K562 (cell line): ENCODE measurements at places on chromosomes 11 and 22.

- no peak for DNase-seq
These were observed 10.9 kb downstream of the INS start for GRCh38 chr11:2149864-2150847.

DNA sequence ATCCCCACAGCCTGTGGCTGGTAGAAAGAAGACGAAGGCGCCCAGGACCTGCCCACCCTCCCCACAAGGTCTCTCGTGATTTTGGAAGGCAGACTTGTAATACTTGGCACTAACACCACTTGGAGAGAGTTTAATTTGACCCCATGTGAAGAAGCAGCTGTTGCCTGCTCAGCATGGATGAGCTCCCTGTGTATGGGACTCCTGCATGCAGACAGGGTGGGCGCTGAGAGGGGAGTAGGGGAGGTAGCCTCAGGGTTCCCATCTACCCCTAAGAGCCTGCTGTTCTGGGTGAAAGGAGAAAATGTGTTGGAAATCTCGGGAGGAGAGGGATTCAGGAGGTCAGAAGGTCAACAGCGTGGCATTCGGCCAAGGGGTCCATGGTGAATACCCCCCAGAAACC is 625.9 kb downstream of the TBC1D22A start:
- DNase-seq = no peak

DNA sequence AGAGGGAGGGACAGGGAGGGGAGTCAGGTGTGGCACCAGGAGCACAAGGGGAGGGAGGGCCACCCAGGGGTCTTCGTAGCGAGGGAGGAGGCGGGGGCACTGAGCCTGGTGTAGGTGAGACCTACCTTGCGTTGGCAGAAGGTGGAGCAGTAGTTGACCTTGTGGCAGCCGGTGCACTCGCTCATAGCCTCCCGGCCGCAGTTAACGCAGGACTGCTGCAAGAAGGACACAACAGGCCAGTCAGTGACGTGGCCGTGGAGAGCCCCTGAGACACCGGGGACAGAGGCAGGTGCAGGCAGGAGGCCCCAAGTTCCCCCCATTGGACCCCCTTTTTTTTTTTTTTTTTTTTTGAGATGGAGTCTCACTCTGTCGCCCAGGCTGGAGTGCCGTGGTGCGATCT is 16.8 kb downstream of the DRD4 start:
- no peak for DNase-seq

DNA sequence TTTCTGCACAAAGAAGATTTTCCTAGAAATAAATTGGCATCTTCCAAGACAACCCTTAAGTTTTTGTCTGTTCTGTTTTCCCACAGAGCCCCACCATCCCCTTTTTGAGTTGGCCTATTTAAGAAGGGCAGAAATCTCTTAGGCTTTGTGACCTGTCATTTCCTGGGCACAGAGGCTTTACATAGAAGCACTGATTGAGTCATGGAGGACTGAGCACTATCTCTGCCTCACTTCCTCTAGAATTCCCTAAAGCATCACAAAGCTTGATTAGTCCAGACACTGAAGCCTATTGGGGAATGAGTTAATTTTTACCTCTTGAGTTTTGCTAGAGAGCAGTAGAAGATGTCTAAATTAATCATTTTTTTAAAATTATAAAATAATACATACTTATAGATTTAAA is 25.4 kb downstream of the TRIM44 start:
- no peak for DNase-seq

DNA sequence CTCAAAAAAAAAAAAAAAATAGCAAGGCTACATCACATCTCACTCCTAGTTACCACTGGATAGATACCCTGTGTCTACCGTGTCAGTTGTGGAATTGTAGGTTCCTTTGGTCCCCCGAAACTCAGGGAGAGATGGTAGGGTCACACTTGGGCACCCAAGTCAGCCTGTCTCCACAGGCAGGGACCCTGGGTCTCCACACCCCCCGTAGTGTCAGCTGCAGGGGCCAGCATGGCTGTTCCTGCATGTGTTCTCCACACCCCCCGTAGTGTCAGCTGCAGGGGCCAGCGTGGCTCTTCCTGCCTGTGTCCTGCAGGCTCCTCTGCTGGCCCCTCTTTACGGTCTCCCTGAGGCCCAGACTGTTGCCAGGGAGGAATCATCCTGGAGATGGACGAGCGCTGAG is 282.1 kb downstream of the BRD1 start:
- no peak for DNase-seq

DNA sequence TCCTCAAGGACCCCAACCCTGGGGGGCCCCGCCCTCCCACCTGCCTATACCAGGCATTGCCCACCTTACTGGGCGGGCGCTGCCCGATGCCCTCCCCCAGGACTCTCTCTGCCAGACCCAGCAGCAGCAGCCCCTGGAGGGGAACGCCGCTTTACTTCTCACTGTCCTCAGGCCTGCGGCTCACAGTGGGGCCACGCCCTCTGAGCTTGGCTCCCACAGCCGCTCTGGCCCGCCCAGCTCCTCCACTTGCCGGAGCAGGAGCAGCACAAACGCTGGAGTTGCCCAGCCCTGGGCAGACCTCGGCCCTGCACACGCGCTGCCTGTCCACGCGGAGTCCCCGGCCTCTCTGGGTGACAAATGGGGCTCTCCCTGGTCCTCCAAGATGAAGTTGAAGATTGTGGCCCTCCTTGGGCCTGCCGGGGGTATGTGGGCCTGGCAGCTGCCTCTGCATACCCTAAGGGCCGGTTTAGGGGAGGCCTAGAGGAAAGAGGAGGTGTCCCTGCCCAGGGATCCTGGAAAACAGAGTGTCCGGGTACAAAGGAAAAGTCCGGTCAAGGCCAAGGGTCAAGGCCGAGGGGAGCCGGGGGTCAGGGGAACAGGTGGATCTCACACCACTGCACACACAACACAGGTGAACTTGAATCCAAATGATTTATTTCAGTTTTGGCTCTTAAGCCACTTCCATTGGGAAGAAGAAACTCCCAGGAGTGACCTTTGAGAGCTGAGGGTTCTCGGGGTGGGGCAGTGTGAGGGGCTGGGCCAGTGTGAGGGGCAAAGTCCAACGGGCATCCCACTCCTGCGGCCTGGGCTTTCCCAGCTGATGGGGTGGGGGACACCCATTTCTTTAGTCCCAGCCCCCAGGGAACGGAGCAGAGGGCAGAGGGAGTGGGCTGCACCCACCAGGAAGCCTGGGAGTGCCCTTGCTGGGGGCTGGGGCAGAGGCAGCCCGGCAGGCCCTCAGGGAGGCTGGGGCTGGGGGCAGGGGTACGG is 674 bp upstream of the BAIAP2L2 start:
- DNase-seq = peak; percentile 43
